Tongue (tissue), 3 donors: ENCODE measurements at places on chromosomes 5 and 9.

- DNase-seq: no peak
Measured at GRCh38 chr9:110334871-110335270, 2.8 kb downstream of the TXNDC8 start.

DNA sequence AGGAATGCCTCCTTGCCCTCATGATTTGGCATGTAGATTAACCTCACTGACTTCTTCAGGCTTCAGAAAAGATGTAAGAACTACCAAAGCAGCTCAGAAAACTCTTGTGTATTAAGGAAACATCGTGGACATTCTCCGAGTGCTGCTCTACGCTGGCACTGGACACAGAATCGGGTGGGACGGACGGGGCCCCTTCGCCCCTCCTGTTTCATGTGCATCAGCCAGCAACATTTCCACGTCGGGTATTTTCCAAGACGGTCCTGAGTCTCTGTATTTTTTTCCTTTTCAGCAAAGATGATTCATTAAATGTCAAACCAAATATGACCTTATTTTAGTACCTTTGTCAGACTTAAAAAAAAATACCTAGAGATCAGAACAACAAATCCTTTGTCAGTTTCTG is 583.6 kb downstream of the CCDC171 start:
- DNase-seq: peak; percentile 59

- DNase-seq: no peak
Measured at GRCh38 chr9:97748525-97748924, 51.4 kb upstream of the XPA start.

DNA sequence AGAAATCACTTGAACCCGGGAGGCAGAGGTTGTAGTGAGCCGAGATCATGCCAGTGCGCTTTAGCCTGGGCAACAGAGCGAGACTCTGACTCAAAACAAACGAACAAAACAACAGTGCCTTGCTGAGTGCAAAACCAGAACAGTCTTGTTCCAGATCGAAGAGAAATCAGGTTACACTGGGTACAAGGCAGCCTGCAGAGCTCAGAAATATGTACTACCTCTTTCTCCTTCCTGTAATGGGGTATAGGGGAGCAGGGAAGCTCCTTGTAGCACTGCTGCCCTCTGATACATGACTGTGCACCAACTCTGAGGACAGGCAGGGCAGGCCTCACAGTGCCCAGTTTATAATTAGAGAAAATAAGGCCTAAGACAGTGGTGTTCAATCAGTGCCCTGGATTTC is 24.7 kb downstream of the TBC1D2 start:
- no peak for DNase-seq

DNA sequence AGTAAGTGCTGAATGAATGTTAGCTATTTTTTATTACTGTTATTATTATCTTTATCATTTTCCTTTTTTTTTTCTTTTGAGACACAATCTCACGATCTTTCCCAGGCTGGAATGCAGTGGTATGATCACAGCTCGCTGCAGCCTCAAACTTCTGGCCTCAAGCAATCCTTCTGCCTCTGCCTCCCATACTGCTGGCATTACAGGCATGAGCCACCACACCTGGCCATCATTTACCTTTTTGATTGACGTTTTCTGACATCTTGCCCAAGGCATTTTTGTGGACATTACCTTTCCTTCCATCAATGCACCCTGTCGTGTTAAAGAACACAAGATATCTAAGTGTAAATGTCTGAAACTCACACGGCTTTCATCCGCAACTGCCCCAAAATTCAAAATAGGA is 138.2 kb downstream of the GAS1 start:
- DNase-seq: no peak

DNA sequence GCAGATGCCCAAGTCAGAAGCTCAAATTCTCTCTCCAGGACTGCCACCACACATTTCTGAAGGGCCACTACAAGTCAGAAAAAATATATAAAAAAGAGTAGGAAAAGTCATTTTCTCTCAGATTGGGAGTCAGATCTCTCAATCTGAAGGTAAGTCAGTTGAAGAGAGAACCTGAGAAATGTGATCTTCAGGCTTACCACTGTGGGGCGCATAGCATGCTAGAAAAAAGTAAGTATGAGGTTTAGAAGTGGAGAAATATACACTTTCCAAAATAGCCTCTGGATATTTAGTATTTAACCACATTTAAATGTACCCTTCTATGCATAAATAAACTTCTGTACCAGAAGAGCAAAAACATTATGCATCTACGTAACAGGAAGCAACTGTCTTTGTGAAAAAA is 800.7 kb upstream of the CTNND2 start:
- DNase-seq: peak; percentile 5

DNA sequence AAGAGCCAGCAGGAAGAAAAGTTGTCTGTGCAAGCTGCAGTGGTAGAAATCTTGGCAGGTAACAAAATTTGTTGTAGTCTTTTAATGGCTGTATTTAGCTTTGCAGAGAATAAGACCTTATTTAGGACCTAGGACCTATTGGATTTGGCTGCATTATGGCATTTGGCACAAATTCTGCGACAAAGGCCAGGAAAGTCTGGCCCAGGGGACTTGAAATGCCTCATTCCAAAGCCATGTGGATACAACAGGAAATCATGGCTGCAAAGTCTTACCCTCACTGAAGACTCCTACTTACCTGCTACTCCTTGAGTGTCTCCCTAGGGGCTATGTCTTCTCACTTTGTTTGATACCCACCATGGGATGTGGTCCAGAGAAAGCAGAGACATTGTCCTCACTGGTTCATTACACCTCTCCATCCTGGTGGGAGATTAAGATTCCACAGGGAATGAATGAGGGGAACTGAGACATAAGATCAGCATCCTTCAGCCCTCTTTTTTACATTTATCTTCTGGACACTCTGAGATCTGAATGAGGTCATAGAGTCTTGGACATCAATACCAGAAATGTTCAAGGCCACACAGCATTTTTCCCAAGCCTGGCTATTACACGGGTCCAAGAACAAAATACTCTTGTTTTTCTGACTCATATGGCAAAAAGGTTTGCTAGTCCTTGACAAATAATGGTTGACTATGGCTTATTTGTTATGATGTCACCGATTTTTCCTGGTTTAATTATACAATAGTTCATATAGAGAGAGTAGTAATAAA is 119.4 kb downstream of the PDE8B start:
- DNase-seq: no peak

DNA sequence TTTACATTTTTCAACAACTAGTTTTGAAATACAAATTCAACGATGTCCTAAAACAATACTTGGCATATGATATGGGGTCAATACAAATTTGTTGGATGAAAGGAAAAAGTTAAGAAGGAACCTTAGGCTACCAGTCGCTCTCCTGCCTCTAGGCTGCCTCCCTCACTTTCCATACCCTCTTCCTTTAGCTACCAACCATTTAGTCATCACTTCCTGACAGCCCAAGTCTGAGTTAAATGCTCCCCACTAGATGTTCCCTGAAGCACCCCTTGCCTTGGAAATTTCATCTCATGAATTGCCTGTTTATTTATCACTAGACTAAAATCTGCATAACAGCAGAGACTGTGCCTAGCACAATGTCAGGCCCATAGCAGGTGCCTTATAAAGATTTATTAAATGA is 2.7 kb upstream of the LARS1 start:
- DNase-seq: no peak

GRCh38 chr5:179432547-179432946 is 87.3 kb upstream of the ADAMTS2 start:
- no peak for DNase-seq

GRCh38 chr5:36452424-36453006 is 150.8 kb upstream of the RANBP3L start:
- peak; percentile 50 for DNase-seq

DNA sequence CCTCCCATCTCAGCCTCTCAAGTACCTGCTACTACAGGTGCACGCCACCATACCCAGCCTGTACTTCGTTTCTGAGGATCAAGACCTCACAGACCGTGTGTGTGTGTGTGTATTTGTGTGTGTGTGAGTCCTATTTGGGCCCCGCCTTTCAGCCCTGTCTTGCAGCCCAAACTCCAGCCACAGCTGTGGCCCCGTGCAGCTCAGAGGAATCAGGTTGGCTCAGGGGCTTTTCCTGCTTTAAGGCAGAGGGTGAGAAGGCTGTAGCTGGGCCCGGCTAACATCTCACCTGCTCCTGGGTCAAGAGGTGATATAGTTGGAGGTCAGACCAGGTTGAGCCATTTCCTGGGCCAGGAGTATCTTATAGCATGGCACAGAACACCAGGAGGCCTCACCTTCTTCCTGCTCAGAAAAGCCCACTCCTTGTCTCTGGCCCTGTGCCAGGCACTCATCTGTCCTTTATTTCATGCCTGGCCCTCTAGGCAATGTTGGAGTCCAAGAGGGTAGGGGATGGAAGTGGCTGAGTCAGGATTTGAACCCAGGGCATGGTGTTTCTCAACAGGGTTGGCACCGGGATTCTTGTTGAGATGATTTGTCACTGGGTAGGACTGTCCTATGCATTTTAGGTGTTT is 1.6 kb upstream of the PHYKPL start:
- DNase-seq: no peak

DNA sequence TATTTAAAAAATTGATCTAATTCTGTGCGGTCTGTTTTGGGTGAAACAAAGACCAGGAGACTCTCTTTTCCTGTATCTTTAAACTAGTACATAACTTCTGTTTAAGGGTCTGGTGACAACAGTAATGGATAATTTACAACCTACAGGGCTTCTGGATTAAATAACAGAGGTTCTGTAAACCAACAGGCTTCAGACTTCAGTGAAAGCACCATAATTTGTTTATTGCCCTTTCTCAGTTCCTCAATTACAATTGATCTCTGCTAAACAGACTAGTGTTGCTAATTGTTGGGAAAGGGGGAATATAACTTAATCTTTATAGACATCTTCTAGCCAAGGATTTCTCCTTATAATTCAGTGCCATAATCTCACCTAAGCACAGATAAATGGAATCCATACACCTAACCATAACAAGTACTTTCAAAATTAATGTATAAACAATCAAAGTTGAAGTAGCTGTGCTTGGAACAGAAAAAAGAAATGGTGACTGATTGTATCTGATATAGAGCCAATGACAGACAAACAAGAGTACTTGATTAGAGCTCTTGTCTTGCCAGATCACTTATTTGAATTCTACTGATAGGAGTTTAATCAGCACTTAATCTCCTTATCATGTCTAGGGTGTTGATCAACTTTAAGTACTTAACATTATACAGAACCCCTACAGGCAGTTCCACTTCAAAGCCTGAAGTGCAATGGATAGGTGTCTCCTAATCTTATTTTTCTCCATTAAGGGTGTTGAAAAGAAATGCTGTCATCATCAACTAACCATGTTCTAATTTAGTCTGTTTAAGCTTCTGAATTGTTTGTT is 536.0 kb downstream of the NR2F1-AS1 start:
- no peak for DNase-seq

DNA sequence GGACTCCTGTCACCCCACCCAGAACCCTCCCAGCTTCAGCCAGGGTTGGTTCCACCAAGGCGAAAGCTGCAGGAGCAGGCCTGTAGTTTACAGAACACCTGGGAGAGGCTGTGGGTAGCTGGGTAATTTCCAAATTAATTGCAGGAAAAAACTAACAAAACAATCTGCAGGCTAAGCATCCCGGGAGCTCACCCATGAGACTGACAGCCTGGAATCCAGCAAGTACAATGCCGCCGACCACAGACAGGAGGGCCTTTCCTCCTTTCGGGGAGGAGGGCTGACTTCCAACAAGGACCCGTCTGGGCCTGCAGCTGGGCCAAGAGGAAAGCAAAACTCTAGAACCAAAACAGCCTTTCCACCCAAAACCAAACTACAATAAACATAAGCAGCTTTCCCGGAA is 10.3 kb downstream of the FOXE1 start:
- DNase-seq: no peak

DNA sequence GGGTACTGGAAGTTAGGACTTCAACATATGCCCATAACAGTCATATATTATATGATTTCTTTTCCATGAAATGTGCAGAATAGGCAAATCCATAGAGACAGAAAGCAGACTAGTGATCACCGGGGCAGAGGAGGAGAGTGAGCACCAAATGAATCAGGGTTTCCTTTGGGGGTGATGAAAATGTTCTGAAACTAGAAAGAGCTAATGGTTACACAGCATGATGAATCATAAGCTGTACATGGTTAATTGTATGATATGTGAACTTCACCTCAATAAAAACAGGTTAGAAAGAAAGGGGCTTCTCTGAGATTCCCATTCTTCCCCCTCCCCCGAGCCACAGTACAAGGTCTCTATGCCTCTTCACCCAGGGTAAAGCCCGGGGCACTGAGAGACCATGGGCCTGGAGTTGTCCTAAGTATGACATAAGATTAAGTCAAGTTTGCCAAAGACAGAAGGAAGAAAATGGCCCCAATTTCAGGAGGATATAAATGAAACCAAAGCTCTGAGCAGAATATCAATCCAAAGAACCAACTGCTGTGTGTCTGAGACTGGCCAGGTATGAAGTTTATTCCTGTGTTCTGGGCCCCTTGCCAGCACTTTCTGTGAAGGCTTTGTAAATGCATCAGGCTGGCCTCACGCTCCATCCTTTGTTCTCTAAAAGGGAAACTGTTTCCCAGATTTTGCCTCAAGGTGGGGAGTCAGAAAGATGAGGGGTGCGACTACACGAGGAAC is 243.8 kb downstream of the CDK5RAP2 start:
- peak; percentile 48 for DNase-seq

DNA sequence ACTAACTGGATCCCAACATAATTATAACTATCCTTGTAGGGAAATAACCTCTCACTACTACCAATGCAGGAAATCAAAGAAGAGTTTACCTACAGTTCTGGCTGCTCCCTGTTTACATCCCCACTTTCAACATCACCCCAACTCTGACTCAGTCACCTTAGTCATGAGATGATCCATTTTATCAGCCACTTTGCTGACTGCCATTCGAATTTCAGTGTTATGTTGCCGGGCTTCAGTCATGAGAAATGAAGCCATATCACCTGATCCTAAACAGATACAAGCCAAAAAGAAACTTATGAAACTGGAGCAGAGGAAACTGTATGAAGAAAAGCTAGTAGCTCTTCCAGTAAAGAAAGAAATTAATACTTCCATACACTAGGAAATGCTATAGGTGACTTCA is 33.7 kb downstream of the SLC31A2 start:
- no peak for DNase-seq

- peak; percentile 59 for DNase-seq
Measured at GRCh38 chr9:27472195-27472594, 51.9 kb upstream of the IFNK start.

GRCh38 chr5:33310451-33310850 is 130.3 kb upstream of the TARS1 start:
- DNase-seq: no peak

DNA sequence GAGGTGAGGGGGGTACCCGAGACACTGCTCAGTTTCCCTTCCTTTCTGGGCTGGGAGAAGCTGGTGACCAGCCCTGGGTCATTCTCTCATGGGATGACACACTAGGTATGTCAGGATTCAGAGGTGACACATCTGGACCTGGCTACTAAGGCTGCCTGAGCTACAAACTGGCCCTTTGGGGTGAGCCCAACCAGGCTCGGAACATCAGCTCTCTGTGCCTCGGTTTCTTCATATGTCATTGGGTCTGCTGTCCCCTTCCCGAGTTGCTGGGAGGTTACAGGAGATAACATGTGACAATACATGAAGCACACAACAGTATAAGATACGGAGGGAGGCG is 11.8 kb downstream of the CARD19 start:
- no peak for DNase-seq

DNA sequence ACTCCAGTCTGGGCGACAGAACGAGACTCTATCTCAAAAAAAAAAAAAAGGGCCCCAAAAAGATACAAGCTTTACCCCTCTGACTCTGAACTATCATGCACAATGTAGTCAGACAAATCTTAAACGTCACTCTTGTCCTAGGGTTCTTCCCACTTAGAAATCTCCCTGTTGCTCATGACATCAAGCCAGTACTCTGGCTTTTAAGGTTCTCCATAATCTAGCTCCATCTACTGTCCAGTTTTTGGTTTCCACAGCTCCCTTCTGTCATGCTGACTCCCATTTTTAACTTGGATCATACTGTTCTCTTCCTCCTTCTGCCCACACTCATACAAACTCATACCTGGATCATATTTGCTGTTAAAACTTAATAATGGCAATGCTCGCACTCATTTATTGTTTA is 156.7 kb upstream of the TLX3 start:
- peak; percentile 5 for DNase-seq
